ENCODE measurements at places on chromosomes 5 and 9.
A peak's percentile ranks its signal among the peaks of the same experiment; 100 is the strongest.

DNA sequence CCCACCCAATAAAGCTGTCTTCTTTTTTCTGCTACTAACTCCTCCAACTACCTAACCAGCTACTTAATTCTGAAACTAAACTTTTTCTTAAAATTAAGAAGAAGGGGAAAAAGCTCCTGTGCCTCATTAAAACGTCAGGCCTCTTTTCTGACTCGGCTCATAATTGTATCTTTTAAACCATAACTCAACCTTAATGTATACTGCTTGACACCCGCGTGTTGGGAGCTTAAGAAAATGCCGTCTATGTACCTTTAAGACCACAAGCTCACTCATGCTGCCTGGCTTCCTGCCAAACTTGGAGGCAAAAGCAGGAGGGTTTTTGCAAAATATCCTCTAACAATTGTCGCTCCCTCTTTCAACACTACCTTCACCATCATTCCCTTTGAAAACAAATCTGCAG is 5.0 kb downstream of the EBF1 start:
- no peaks in the 10 kb centered on the region for H3K36me3 ChIP-seq
- H3K4me1 ChIP-seq = no peaks in the 10 kb centered on the region
- peaks cover 59% of the 10 kb centered on the region for H3K27me3 ChIP-seq
- no peak overlapping the region for H3K4me3 ChIP-seq
- DNase-seq = peak; percentile 26

DNA sequence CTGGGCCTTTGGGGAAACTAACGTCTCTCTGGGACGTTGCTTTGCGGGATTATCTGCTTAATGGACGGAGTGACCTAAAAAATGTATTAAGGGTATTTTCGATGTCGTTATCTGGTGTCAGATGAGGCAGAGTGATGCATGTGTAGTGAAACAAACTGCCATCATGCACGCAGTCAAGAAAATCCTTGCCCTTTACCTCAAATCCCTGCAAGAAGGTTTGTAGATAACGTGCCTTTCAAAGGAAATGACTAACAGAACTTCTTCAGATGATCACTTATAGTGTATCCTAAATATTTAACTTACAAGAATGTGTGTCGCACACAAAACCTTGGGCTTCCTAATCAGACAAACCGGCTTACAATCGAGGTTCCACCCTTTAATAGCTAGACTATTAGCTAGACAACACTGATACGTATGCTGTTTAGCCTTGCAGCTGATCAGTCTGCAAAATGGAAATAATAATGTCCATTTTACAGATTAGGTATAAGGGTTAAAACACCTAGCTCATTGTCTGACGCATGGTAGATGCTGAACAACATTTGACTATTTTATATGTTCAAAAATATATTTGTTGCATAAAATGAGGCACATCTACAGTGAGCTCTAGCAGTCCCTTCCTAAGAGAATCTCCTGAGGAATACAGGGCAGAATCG is 541 bp upstream of the TBCA start:
- DNase-seq = no peak
- no peaks in the 10 kb centered on the region for H3K27me3 ChIP-seq

DNA sequence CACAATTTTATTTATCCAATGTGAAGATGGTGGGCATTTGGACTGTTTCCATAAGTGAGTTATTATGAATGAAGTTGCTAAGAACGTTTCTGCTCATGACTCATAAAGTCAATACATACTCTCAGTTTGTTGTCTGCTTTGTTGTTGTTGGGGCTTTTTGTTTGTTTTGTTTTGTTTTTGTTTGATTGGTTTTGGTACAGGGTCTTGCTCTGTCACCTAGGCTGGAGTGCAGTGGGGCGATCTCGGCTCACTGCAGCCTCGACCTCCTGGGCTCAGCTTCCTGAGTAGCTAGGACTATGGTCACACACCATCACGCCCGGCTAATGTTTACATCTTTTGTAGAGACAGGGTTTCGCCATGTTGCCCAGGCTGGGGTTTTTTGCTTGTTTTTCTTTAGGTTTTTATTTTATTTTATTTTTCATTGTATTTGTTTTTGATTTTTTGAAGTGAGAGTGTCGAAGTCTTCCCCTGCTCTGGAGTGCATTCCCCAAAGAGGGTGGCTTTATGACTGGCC is 18.0 kb downstream of the TRIM7 start:
- H3K4me3 ChIP-seq = peak overlapping the region; percentile 29
- H3K4me1 ChIP-seq = peaks cover 26% of the 10 kb centered on the region
- DNase-seq = no peak

DNA sequence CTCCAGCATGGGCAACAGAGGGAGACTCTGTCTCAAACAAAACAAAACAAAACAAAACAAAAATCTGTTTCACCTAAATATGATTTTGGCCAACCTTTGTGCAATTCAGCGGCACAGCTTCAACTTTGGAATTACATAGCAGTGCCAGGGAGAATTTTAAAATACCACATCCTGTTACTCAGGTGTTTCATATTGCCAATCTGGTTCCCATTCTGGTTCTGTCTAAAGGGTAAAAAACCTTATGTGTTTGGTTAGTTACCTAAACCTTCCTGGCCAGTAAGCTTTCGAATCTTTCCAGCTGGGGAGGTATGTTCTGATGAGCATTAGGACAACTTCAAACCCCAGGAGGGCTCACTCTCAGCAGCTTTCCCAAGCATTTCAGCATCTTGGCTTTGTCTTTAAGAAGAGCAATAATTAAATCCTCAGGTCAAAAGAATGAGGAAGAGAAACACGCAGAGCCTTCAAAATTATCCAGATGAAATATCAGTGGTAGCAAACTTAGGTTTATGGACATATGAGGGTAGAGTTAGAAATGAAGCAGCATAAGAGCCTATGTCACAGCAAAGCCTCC is 2.7 kb downstream of the DAB2 start:
- peaks cover 11% of the 10 kb centered on the region for H3K4me1 ChIP-seq
- no peaks in the 10 kb centered on the region for H3K27me3 ChIP-seq
- no peak overlapping the region for H3K4me3 ChIP-seq
- no peak for DNase-seq
- H3K27ac ChIP-seq = no peak overlapping the region

GRCh38 chr9:92948038-92948534 is 763 bp downstream of the FGD3 start:
- no peak for DNase-seq
- H3K27ac ChIP-seq = no peak overlapping the region
- peaks cover 5% of the 10 kb centered on the region for H3K4me1 ChIP-seq
- no peaks in the 10 kb centered on the region for H3K36me3 ChIP-seq

- no peak overlapping the region for H3K4me3 ChIP-seq
- no peaks in the 10 kb centered on the region for H3K27me3 ChIP-seq
Measured at GRCh38 chr9:21933865-21934264, 60.3 kb downstream of the CDKN2A start.

- H3K4me3 ChIP-seq = no peak overlapping the region
- peaks cover 24% of the 10 kb centered on the region for H3K27me3 ChIP-seq
- H3K36me3 ChIP-seq = no peaks in the 10 kb centered on the region
- no peak for DNase-seq
Measured at GRCh38 chr5:144313147-144313726, 142.6 kb downstream of the KCTD16 start.

GRCh38 chr9:126448136-126448535 is 121.5 kb downstream of the MVB12B start:
- H3K4me3 ChIP-seq = no peak overlapping the region
- DNase-seq = no peak
- H3K27ac ChIP-seq = no peak overlapping the region

GRCh38 chr5:76954383-76954763 is 1.5 kb downstream of the CRHBP start:
- H3K36me3 ChIP-seq = no peaks in the 10 kb centered on the region
- no peak for DNase-seq
- H3K4me1 ChIP-seq = peaks cover 2% of the 10 kb centered on the region
- no peak overlapping the region for H3K4me3 ChIP-seq

Measured in HCT116 (cell line).